Panc1 (cell line): ENCODE measurements at places on chromosomes 11 and 22.

- peak; percentile 25 for DNase-seq
These were observed 535 bp downstream of the AQP11 start for GRCh38 chr11:77590194-77590782.

DNA sequence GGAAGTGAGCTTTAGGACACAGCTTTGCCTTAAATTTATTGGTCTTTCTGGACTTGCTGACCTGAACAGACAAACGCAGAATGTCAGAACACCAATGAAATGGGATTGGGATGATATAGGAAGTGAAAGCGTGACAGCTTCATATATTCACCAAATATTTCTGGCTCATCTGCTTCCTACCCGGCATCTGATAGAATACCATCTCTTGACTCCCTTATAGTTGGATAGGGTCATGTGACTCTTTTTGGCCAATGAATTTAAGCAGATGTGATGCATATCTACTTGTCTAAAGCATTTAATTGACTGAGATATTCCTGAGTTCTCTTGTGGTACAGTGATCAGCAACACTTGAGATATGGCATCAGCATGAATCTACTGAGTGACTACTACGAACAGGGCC, 2.5 kb upstream of the CAPRIN1 start:
- no peak for DNase-seq

GRCh38 chr11:121560236-121560635, 107.5 kb upstream of the SORL1-AS1 start:
- DNase-seq: no peak

DNA sequence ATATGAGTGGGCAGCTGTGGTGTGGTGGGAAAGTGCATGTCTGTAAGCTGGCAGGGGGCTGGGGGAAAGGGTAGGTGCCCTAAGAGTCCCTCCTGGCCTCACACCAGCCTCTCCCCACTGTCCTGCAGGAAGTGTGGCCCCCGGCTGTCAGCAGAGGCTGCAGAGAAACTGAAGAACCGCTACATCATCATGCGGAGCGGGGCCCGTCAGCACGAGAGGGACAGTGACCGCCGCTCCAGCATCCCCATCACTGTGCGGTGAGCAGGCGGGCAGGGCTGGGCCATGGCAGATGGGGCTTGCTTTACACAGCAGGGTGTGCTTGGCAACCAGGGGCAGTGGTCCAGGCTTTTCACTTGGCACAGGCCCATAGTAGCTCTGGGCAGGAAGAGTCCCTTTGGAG, 19.8 kb downstream of the MCM5 start:
- DNase-seq: no peak

DNA sequence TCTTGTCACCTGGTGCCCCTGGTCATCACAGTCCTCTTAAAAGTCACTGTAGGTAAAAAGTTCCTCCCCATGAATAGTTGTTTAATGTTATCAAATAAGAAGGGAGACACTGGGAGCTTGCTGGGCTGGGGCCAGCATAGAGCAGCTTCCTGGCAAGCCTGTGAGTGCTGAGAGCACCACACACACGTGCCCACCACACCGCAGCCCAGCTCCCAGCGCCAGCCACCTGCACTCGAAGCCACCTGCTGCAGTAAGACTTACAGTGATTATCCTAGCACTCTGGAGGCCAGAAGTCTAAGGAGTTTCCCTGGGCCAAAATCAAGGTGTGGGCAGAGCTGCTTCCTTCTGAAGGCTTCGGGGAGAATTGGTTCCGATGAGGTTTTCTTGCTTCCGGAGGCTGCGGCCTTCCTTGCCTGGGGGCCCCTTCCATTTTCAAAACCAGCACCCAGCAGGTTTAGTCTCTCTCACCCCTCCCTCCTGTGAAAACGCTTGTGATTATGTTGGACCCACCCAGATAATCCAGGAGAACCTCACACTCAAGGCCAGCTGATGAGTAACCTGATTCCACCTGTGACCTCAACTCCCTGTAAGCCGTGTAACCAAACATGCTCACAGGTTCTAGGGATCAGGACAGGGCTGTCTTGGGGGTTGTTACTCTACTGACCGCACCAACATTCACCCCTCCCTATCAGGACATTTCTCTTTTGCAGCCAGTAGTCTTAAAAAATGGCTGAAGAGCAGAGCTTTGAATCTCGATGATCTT, 687.2 kb downstream of the TBC1D22A start:
- DNase-seq: no peak

DNA sequence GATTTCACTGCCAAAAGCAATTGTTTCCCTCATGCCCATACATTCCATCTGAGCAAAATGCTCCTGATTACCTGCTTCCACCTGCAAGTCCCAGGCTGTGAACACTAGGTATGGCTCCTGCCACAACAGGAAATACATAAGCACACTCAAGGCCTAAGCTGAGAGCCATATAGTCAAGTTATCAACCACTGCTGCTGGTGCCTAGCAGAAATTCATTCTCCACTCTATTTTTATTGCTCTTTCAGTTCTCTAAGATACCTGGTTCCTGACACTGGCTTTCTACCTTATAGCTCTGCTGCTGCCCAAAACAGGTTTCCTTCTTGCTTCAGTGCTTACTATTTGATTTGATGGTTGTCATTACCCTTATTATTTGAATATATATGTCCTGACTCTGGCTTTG, 31.6 kb downstream of the SLC36A4 start:
- DNase-seq: no peak

DNA sequence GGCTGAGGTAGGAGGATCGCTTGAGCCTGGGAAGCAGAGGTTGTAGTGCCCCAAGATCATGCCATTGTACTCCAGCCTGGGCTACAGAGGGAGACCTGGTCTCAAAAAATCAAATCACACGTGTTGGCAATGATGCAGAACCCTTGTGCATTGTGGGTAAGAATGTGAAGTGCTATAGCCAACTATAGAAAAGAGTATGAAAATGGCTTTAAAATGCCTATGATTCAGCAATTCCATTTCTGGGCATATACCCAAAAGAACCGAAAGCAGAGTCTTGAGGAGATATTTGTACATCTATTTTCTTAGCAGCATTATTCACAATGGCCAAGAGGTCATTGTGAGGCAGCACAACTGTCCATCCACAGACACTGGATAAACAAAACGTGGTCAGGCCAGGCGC, 2.6 kb upstream of the FADS3 start:
- DNase-seq: no peak

DNA sequence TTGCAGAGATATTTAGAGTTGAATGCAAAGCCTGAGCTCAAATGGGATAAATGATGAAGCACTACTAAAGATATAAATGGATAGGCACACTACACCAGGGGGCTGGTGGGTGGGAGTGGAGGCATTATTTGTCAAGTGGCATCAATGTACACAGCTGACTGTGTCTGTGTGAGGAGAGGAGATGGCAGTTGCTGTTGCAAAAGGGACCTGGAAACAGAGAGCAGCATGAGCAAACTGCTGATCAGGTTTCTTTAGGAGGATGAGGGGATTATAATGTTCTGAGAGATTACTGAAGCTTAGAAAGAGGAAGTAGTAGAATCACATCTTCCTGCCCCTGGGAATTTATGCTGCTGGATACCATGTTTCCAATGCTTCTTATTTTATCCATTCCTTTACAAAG, 39.4 kb upstream of the LIN7C start:
- DNase-seq: no peak

GRCh38 chr22:49406047-49406650, 421.5 kb downstream of the BRD1 start:
- no peak for DNase-seq

DNA sequence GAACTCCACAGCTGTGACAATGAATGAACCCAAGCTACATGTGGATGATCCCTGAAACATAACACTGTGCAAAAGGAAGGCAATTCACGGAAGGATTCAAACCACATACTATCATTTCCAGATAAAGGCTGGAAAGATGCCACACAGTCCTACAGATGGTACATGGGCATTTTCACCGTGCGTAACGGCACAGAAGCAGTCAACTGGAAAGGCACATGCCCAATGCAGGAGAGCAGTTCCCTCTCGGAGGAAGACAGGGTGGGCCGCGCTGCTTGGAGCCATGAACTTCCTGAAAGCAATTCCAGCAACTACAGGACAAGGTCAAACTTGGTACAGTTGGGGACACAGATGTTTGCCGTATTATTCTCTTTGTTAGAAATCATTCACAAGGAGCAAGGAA, 103.7 kb downstream of the SHANK2 start:
- no peak for DNase-seq

GRCh38 chr11:93033093-93033492, 63.6 kb downstream of the MTNR1B start:
- no peak for DNase-seq

DNA sequence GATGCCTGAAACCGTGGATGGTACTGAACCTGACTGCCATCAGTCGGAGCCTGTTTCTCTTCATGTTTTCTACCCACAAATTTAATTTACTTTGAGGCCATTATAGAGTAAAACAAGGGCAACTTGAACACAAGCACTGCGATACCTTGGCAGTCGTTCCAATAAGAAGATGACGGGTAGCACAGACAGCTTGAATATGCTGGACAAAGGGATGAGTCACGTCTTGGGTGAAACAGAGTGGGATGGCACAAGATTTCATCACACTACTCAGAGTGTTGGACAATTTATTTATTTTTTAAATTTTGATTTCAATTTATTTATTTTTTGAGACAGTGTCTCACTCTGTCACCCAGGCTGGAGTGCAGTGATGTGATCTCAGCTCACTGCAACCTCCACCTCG, 5.7 kb downstream of the DIXDC1 start:
- no peak for DNase-seq

GRCh38 chr11:121236115-121237001, 56.2 kb upstream of the SC5D start:
- DNase-seq: no peak
